ENCODE measurements at places on chromosomes 3 and 15.

- no peak for DNase-seq
Measured at GRCh38 chr15:100438570-100438969, 90.2 kb downstream of the CERS3 start.

GRCh38 chr3:141000686-141001085 is 50.5 kb upstream of the SPSB4 start:
- no peak for DNase-seq

GRCh38 chr3:36461597-36461996 is 81.3 kb downstream of the STAC start:
- DNase-seq: no peak

DNA sequence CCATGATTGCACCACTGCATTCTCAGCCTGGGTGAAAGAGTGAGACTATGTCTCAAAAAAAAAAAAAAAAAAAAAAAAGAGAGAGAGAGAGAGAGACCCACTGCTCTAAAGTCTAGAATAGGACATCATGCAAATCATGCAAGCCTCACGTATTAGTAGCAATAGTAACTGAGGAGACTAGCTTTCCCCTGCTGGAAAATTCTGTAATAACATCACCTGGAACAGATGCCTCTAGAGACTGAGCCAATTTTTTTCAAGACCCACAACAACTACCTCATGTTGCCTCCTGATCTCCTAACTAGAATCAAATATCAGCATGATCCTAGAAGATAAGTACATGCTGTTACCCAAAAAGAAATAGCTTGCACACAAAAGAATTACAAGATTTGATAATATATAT is 461.9 kb downstream of the AGBL1 start:
- DNase-seq: no peak

DNA sequence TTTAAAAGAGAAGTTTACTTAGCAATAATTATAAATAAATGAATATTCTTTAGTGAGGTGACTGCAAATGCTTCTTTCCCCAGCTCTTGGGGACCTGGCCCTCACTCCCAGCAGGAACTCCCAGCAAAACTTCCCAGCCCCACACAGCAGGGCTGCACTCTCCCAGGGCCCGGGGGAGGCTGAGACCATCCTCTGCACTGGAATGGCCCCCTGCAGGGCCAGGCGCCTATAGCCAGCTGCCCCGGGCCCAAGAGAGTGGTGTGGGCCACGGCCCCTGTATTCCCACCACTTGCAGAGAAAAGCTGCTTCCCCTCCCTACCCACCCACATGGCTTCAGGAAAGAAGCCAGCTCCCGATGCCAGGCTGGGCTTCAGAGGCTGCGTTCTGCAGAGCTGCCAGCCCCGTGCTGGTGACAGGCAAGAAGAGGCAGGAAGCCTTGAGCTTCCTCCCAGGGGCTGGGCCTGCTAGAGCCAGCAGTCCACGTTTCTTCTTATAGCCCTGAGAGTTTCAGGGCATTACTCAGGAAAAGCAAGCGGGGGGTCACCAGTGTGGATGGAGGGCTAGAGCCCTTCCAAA is 20.0 kb downstream of the IDH2 start:
- DNase-seq: no peak

DNA sequence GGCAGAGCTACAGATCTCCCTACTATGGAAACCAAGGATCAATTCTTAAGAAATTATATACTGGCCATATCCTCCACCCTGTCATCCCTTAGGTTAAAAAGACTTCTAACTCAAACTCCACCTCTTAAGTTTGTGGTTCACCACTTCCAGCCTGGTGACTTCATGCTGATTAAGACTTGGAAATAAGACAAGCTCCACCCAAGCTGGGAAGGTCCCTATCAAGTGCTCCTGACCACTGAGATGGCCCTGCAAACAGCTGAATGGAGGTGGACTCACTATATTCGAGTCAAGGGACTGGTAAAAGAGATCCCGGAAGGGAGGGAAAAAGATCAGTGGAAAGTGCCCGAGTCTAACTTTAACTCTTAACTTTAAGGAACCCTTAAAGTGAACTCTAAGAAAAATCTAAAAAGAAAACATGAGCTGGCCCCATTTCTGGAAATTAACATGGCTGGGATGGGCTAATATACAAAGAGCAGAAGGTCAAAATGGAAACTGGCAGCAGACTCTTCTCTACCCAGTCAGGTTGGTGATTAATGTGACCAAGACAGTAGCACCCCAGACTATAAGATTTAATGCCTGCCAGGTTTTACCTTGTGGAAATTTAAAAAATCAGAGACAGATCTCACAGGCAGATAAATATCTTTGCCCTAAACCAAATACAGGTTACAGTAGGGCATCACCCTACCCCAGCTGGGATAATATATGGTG is 43.9 kb downstream of the PPCDC start:
- no peak for DNase-seq

- no peak for DNase-seq
Measured at GRCh38 chr3:115475178-115476041, 147.9 kb upstream of the GAP43 start.

DNA sequence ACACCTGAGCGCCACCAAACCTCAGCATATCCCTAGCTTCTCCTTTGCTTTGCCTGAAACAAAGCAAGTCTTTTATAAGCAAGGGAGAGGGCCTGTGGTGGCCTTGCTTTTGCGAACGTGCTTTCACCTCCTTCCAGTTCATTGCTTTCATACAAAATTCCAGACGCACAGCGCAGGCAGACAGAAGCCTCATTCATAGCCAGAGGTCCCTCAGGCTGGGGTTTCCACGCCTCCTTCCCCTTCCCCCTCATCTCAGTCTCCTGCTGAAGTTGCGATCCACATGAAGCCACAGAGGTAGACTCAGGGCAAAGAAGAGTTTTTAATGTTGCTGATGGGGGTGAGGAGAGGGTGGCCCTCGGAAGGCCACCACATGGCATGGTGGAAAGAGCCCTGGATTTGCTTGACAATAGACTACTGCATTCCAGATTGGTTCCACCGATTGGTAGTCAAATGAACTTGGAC is 59.4 kb upstream of the FLNB start:
- no peak for DNase-seq

DNA sequence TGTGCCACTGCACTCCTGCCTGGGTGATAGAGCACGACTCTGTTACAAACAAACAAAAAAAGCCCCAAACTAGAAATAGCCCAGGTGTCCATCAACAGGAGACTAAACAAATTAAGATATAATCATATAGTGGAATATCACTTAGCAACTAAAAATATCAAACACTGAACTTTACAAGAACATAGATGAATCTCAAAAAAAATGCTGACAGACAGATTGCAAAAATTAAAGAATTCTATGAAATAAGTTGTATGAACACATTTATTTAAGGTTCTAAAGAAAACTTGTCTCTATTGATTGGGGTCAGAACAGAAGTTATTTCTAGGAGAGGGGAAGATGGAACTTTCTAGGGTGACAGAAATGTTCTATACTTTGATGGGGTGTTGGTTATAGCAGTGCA is 268.2 kb downstream of the CTNNB1 start:
- DNase-seq: no peak
